ENCODE measurements at places on chromosomes 4 and X. TPM values are rescaled to one million over a fixed set of nuclear protein-coding genes. Genes with fewer than 3 reads are reported as not detected.

- no peaks in the 10 kb centered on the region for H3K4me1 ChIP-seq
- H3K4me3 ChIP-seq, result no peak overlapping the region
- no peaks in the 10 kb centered on the region for H3K36me3 ChIP-seq
- no peak for DNase-seq
- H3K27ac ChIP-seq, result no peak overlapping the region
- no peaks in the 10 kb centered on the region for H3K27me3 ChIP-seq
These were observed 18.7 kb downstream of the DCHS2 start for GRCh38 chr4:154472858-154473257.

DNA sequence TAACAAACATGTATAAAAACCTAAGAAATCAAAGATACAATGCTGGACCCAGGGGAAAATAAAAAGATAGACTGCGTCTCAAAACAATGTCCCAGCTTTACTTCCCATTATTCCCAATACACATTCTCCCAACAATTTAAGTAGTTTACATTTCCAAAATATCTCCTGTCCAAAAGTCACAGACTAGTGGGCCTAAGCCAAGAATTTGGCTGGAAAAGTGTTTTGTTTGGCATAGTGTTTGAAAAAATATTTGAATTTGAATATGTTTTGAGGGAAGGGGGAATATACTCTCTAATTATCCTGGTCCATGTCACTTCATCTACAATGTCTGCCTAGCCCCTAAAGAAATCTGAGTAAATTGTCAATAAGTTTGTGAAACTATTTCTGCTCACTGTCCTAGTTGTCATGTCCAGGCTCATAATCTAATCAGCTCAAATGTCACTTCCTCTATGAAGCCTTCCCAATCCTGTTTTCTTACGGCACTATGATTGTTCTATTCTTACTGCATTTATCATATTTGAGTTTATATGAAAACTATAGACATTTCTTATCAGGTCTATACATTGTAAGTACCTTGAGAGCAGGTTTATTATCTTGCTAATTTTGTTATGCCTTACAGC is 74.4 kb downstream of the SEC24D start:
- DNase-seq, result no peak
- no peaks in the 10 kb centered on the region for H3K27me3 ChIP-seq
- no peak overlapping the region for H3K27ac ChIP-seq

DNA sequence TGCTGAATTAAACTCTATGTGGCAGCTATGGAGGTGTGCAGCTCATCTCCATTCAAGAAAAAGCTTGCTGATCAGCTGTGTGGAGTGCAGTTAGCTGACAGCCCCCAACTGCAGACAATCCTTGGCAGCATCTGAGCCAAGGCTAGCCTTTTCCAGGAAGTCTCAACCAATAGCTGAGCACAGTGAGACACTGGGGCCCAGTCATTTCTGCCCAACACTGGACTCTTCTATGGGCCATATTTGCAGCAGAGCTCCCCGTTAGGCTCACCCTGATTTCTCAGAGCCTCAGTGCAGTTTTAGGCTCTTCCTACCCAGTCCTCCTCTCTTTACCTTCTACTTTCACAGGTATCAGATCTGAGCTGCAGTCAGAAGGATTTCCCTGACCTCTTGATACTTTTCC is 12.9 kb downstream of the DDX53 start:
- no peaks in the 10 kb centered on the region for H3K27me3 ChIP-seq
- no peak overlapping the region for H3K4me3 ChIP-seq
- peaks cover 7% of the 10 kb centered on the region for H3K4me1 ChIP-seq
- H3K27ac ChIP-seq, result no peak overlapping the region
- no peak for DNase-seq

- H3K4me3 ChIP-seq, result no peak overlapping the region
- H3K4me1 ChIP-seq, result no peaks in the 10 kb centered on the region
- no peaks in the 10 kb centered on the region for H3K27me3 ChIP-seq
- H3K36me3 ChIP-seq, result no peaks in the 10 kb centered on the region
- no peak overlapping the region for H3K27ac ChIP-seq
These were observed 91.5 kb upstream of the PPARGC1A start for GRCh38 chr4:23981328-23981727.

- no peak for DNase-seq
- H3K27me3 ChIP-seq, result no peaks in the 10 kb centered on the region
- no peak overlapping the region for H3K27ac ChIP-seq
- H3K4me3 ChIP-seq, result no peak overlapping the region
These were observed 66.2 kb downstream of the MAGEA1 start for GRCh38 chrX:153245288-153245731.

DNA sequence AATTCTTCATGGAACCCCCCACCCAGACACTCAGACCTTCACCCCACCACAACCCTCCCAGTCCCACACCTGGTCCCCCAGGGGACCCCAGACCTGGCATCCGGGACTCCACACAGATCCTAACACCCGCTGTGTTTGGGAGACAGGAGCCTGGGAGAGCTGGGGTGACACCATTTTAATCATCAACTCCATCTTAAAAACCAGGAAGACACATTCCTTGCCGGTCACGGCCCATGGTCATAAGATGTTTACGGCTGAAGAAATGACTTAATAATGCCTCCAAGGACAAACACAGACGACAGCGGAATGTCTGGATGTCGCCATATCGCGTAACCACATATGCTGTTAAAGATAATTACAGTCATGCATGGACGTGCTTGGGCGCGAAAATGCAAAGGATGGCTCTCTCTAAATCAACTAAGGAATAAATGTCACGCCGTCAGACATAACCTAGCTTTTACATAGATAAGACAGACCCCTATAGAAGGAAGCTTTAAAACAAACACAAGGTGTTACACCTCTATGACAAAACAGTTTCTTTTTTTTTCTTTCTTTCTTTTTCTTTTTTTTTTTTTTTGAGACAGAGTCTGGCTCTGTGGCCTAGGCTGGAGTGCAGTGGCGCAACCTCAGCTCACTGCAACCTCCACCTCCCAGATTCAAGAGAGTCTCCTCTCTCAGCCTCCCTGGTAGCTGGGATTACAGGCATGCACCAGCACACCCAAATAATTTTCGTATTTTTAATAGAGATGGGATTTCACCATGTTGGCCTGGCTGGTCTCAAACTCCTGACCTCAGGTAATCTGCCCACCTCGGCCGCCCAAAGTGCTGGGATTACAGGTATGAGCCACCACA is 2.1 kb upstream of the DHRSX start:
- no peak overlapping the region for H3K4me3 ChIP-seq
- H3K27ac ChIP-seq, result no peak overlapping the region
- no peak for DNase-seq
- no peaks in the 10 kb centered on the region for H3K27me3 ChIP-seq
- no peaks in the 10 kb centered on the region for H3K4me1 ChIP-seq
- no peaks in the 10 kb centered on the region for H3K36me3 ChIP-seq

- no peak overlapping the region for H3K4me3 ChIP-seq
- no peak overlapping the region for H3K27ac ChIP-seq
- H3K27me3 ChIP-seq, result no peaks in the 10 kb centered on the region
- no peaks in the 10 kb centered on the region for H3K4me1 ChIP-seq
- DNase-seq, result no peak
These were observed 19.2 kb upstream of the SPCS3 start for GRCh38 chr4:176300565-176300964.

GRCh38 chrX:53287493-53288138 is 6.2 kb upstream of the IQSEC2 start:
- no peaks in the 10 kb centered on the region for H3K27me3 ChIP-seq
- H3K4me3 ChIP-seq, result no peak overlapping the region
- H3K4me1 ChIP-seq, result peaks cover 2% of the 10 kb centered on the region
- peak overlapping the region; percentile 59 for H3K27ac ChIP-seq
- no peaks in the 10 kb centered on the region for H3K36me3 ChIP-seq

- H3K36me3 ChIP-seq, result peaks cover 3% of the 10 kb centered on the region
- no peak overlapping the region for H3K4me3 ChIP-seq
- no peak overlapping the region for H3K27ac ChIP-seq
- H3K27me3 ChIP-seq, result no peaks in the 10 kb centered on the region
These were observed 12.2 kb downstream of the ANXA5 start for GRCh38 chr4:121684561-121684960.

GRCh38 chr4:21005647-21006046 is 305.4 kb downstream of the PACRGL start:
- no peaks in the 10 kb centered on the region for H3K27me3 ChIP-seq
- DNase-seq, result no peak
- H3K27ac ChIP-seq, result no peak overlapping the region
- no peaks in the 10 kb centered on the region for H3K4me1 ChIP-seq
- H3K36me3 ChIP-seq, result no peaks in the 10 kb centered on the region
- H3K4me3 ChIP-seq, result no peak overlapping the region

- H3K27ac ChIP-seq, result no peak overlapping the region
- no peak for DNase-seq
- H3K36me3 ChIP-seq, result no peaks in the 10 kb centered on the region
- H3K27me3 ChIP-seq, result no peaks in the 10 kb centered on the region
- no peak overlapping the region for H3K4me3 ChIP-seq
These were observed 55.5 kb upstream of the ADGRG2 start for GRCh38 chrX:19177721-19178120.

ASB12 gene
- polyA plus RNA-seq, result not detected

DNA sequence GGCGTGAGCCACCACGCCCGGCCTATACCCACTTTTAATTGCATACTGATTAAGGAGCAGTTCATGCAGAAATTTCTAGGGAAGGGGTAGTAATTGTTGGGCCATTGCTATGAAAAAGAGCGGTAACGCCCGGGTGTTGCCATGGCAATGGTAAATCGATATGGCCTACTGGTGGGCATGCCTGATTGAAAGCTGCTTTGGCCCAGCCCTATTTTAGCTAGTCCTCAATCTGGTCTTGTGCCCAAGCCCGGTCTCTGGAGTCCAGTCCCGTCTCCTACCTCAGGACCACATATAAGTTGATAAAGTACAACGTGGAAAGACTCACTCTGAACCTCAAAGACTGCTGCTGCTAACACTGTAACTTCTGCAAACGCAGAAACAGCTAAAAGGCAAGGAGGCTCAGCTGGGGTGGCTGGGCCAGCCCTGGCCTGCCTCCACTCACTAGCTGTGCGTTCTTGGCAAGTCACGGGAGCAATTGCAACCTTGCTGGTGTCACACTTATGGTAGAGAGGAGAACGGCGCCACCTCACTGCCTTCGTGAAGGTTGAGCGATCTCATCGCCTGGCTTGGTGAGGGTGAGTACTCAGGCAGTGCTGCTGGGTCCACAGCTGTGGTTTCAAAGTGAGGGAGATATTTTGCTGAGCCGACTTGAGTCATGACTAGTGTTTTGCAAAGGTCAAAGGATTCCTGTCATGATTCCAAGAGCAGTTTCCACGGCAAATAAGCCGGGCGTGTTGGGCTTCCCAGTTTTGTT is 57.0 kb upstream of the GRPEL1 start:
- no peaks in the 10 kb centered on the region for H3K36me3 ChIP-seq
- H3K4me3 ChIP-seq, result no peak overlapping the region
- H3K27ac ChIP-seq, result peak overlapping the region; percentile 33
- no peaks in the 10 kb centered on the region for H3K4me1 ChIP-seq
- no peaks in the 10 kb centered on the region for H3K27me3 ChIP-seq
- DNase-seq, result peak; percentile 18

GRCh38 chr4:39446842-39447573 is 11.7 kb downstream of the RPL9 start:
- H3K27me3 ChIP-seq, result no peaks in the 10 kb centered on the region
- H3K36me3 ChIP-seq, result no peaks in the 10 kb centered on the region
- peak overlapping the region; percentile 32 for H3K4me3 ChIP-seq
- H3K4me1 ChIP-seq, result peaks cover 10% of the 10 kb centered on the region
- peak; percentile 75 for DNase-seq
- H3K27ac ChIP-seq, result peak overlapping the region; percentile 78

ADH1B gene
- 237 TPM for polyA plus RNA-seq

TEX11 gene
- not detected for polyA plus RNA-seq

GABRB1 gene
- polyA plus RNA-seq, result not detected

DNA sequence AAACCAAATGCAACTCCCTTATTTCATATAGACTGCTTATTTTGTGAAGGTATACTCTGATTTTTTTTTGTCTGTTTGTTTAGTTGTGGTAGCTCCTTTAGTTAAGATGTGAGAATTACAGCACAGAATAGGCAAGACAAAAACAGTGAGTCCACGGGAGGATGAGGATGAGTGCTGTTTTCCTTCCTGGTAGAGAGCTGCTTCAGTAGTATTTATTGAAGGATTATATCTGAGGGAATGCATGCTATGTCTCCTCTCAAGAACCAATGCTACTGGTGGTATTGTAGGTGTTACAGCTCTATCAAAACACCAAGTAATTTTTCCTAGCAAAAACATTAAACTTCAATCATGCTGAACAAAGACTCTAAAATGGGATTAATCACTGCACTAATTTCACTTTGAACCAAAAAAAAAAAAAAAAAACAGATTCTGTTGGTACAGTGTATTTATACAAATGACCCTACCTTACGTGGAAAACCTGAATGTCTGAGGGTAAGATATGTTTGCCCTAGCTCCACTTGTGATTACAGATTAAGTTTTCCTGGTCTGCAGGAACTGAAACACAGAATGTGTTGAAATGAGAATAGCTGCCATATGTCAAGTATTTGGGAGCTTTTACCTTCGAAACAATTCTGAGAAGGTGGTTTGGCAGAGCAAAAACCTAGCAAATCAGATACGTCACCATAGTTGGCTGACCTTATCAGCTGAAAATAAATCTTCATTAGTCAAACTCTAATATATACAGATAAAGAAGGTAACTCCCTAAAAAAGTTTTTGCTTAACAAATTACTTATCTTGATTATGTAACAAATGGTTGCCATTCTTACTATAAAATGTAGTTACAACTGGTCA is 40.3 kb downstream of the PPP3CA start:
- H3K4me1 ChIP-seq, result peaks cover 2% of the 10 kb centered on the region
- H3K27ac ChIP-seq, result no peak overlapping the region
- no peak overlapping the region for H3K4me3 ChIP-seq
- H3K36me3 ChIP-seq, result no peaks in the 10 kb centered on the region
- H3K27me3 ChIP-seq, result no peaks in the 10 kb centered on the region

- H3K4me3 ChIP-seq, result no peak overlapping the region
- no peak overlapping the region for H3K27ac ChIP-seq
- no peak for DNase-seq
- H3K4me1 ChIP-seq, result no peaks in the 10 kb centered on the region
- no peaks in the 10 kb centered on the region for H3K27me3 ChIP-seq
These were observed 84.3 kb downstream of the NBDY start for GRCh38 chrX:56813318-56813837.

FHDC1 gene
- polyA plus RNA-seq, result 3.7 TPM

SNCA gene
- 12.7 TPM for polyA plus RNA-seq

- H3K36me3 ChIP-seq, result no peaks in the 10 kb centered on the region
- DNase-seq, result no peak
- H3K27ac ChIP-seq, result no peak overlapping the region
- H3K4me3 ChIP-seq, result no peak overlapping the region
- no peaks in the 10 kb centered on the region for H3K27me3 ChIP-seq
- no peaks in the 10 kb centered on the region for H3K4me1 ChIP-seq
These were observed 748.0 kb upstream of the PCDH7 start for GRCh38 chr4:29972121-29972520.

- H3K27me3 ChIP-seq, result no peaks in the 10 kb centered on the region
- H3K4me3 ChIP-seq, result no peak overlapping the region
- H3K36me3 ChIP-seq, result no peaks in the 10 kb centered on the region
- peak overlapping the region; percentile 66 for H3K27ac ChIP-seq
These were observed 142.5 kb downstream of the PPARGC1A start for GRCh38 chr4:23747281-23747735.

AP1AR gene
- 51.6 TPM for polyA plus RNA-seq

- peaks cover 5% of the 10 kb centered on the region for H3K4me1 ChIP-seq
- H3K4me3 ChIP-seq, result no peak overlapping the region
- no peak overlapping the region for H3K27ac ChIP-seq
- peaks cover 79% of the 10 kb centered on the region for H3K36me3 ChIP-seq
- no peak for DNase-seq
- no peaks in the 10 kb centered on the region for H3K27me3 ChIP-seq
These were observed 56.1 kb downstream of the TNIP2 start for GRCh38 chr4:2700031-2700430.

- H3K27me3 ChIP-seq, result no peaks in the 10 kb centered on the region
- H3K4me1 ChIP-seq, result no peaks in the 10 kb centered on the region
- no peak overlapping the region for H3K4me3 ChIP-seq
- H3K36me3 ChIP-seq, result no peaks in the 10 kb centered on the region
These were observed 61.8 kb downstream of the C4orf50 start for GRCh38 chr4:5956285-5957021.
